DMS 273 treated with DMSO at 0.1 percent for 48 hours (cell line): ENCODE measurements at places on chromosomes 1 and 21.

GRCh38 chr21:45126204-45126626 is 51.8 kb downstream of the ADARB1 start:
- DNase-seq = peak; percentile 37

- DNase-seq = no peak
These were observed 5.5 kb downstream of the KLHL21 start for GRCh38 chr1:6596886-6597776.

DNA sequence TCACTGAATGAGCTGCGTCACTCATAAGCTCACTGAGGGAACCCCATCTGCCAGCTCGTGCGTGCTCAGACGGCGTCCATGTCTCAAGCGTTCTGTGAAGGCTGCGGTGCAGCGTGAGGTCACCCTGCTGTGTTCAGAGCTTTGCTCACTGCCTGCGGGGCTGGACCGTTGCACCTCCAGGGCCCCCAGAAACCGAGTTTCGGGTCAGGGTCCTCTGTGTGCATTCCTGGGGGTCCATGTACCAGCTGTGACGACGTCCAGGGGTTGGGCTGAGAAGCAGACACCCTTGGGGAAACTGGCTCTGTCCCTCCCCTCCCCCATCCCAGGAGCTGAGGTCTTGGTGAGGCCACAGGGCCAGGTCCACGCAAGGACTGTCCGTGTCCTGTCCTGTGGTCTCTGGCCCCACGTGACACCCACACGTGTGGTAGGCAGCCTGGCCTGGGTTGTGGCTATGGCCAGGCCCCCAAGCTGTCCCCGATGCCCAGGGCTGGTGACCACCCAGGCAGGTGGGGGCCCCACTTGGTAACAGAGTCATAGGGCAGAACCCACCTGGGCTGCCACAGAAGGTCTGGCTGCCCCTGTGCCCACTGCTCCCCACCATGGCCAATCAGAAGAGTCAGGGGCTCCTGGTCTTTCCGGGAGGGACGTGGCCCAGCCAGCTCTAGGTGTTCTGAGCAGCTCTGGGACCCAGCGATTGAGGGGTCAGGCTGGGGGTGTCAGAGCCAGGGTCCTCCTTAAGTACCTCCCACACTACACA is 24.4 kb downstream of the FTCD start:
- DNase-seq = no peak

- DNase-seq = no peak
These were observed 112.9 kb downstream of the FCRL5 start for GRCh38 chr1:157439302-157439954.

DNA sequence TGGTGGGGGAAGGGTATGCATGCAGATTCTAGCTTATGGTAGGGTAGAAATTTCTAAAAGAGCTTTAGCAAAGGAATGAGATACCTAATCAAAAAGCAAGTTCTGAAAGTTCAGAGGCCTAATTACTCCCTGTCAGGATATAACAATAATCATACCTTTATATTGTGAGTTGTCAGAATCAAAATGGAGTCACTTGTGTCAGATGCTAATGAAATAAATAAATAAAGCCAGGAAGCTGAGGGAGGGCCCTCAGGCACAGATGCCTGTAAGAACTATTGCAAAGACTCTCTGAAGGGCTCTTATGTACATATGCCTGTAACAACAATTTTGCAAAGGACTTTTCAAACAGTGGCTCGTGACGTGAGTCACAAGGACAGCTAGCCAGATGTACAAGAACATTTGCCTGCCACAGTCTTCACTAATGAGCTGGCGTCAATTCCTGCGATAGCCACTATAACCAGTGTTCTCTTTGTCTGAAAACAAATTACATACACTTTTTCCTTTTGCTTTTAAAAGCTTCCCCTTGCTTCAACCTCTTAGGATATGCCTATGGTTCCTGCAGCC is 27.4 kb upstream of the DNASE2B start:
- no peak for DNase-seq

DNA sequence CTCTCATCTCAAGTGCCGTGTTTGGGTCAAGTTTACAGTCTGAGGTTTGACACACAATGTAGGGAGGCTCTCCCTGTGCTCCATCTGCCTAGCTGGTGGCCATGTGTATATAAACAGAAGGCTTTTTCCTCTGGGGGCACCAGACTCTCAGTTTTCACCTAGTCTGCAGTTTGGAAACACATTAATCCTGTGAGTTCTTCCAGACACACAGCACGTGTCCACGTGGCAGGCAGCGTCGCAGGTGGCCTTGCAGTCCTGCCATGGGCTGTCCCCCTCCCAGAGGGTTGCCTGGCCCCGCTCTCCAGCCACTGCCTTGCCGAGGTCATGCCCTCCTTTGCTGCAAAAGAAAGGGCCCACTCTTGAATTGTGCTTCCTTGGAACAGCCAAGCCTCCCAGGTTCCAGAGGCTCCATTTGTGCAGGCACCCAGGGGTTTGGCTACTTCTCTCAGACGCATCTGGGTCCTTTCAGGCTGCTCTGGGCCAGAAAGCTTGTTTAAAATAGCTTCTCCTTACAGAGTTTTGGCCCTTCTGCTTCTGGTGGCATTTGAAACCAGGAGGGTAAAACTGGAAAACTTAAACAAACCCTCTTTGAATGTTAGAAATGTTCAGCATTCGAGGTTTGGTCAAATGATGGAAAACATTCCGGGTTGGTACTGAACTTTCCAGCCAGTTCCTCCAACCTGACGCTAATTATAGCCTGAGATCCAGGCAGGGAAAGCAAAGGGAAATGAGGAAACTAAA is 4.4 kb upstream of the RUNX1 start:
- DNase-seq = no peak

GRCh38 chr1:77768006-77768405 is 8.4 kb upstream of the USP33 start:
- DNase-seq = no peak

DNA sequence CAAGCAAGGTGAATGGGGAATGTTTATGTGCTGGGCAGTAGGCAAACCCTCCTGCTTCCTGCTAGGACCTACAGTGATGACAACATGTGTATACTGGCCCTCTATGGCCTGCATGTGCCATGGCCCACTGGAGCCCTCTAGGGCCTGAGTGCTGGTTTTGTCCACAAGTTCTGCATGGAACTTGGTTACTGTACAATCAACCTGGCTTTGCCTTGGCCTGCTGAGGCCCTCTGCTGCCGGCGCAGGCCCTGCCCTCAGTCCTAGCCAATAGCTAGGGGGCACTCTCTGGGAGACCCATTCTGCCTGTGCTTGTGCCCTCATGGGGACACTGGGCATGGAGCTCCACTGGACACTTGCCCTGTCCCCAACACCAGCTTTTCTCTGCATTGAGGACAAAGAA is 138.6 kb upstream of the NGF start:
- DNase-seq = no peak

GRCh38 chr1:30550365-30551220 is 172.8 kb downstream of the MATN1 start:
- DNase-seq = no peak

DNA sequence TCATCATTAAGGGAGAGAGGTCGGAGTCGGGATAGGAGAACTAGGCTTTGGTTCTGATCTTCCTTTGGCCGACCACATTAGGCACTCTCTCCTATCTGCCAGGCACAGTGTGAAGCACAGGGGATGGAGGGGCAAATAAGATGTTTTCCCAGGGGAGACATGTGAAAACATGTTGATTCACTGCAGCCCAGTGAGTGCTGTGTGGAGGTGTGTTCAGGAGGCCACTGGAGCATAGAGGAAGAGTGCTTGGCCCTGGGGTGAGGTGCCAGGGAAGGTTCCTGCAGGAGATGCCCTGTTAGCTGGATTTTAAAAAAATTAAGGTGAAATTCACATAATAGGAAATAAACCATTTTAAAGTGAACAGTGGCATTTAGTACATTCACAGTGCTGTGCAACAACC is 3.7 kb downstream of the VANGL2 start:
- DNase-seq = no peak

- DNase-seq = no peak
These were observed 406 bp downstream of the HTR1D start for GRCh38 chr1:23216771-23217420.

DNA sequence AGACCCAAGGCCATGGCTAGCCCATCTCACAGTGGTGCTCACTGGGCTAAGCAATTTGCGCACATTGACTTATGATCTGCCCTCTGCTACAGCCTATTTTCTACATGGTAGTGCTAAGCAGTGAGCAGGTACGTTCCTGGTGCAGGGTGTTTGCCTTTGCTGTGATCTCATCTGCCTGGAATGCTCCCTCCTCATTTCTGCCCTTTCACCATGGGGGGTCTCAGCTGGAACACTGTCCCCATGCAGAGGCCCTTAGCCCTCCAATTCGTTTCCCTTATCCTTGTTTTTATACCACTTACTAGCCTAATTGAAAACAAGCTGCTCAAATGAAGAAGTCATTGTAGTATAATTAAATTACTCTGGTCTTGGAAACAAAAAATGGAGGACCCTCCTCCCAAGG is 2.0 kb upstream of the B3GALT5 start:
- DNase-seq = no peak

DNA sequence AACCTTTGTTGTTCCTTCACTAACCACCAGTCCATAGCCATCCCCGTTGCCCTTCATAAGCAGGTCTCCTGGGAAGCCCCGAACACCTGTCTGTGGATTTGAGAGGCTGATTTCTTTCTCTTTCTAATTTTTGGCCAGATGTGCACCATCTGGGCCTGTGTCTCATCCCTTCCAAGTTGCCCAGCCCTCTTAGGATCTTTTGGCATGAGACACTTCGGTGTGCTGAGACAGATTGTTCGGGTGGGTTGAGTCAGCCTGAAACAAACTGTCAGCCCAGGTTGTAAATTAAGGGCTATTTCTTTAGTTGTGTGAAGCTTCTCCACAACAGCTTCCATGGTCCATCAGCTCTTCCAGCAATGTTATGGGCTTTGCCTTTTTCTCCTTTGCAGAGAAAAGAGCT is 1.4 kb upstream of the DNAJC11 start:
- peak; percentile 86 for DNase-seq

- DNase-seq = no peak
These were observed 22.3 kb downstream of the DHRS3 start for GRCh38 chr1:12595757-12596006.

DNA sequence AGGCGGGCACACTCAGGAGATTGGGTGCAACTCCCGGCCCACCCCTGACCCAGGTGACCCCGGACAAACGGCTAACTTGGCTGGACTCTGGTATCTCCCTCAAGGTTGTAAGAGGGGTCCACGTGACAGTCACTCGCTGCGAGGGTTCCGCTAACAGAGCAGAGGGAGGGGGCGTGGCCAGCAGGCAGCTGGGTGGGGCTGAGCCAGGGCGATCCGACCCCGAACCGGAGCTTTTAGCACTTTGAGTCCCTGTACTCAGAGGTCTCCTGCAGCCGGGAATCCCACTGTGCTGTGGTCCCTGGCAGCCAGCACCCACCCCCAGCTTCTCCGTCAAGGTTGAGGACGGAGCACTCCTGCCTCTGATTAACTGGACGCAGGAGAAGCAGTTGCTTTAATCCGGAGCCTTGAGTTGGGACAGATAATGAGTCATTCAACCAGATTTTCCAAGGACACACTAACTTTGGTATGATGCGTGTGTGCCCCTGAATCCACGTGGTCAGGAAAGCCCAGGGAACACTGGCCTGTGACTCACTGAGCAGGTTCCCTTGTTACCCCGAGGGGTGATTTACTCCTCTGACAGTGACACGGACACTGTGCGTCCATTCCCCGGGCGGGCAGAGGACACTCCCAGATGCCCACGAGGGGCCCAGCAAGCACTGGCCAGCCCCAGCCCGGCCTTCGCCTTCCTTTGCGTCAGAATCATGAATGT is 16.8 kb downstream of the TRPM2 start:
- DNase-seq = no peak

DNA sequence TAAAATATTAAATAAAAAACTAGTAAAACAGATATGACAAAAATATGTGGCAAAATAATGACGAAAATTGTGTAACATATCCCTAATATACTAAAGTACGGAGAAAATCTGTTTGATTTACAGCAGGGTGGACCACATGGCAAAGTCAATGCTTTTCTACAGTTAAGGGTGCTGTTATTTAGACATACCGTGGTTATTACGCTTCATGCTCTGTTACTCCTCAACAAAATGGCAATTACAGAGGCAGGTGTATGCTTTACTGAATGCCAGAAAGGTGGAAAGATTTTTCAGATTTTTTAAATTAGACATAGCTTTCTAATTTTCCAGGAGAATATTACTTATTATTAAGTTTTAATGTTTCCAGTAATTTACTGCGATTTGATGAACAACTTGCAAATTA is 343.9 kb upstream of the DPYD start:
- DNase-seq = no peak

DNA sequence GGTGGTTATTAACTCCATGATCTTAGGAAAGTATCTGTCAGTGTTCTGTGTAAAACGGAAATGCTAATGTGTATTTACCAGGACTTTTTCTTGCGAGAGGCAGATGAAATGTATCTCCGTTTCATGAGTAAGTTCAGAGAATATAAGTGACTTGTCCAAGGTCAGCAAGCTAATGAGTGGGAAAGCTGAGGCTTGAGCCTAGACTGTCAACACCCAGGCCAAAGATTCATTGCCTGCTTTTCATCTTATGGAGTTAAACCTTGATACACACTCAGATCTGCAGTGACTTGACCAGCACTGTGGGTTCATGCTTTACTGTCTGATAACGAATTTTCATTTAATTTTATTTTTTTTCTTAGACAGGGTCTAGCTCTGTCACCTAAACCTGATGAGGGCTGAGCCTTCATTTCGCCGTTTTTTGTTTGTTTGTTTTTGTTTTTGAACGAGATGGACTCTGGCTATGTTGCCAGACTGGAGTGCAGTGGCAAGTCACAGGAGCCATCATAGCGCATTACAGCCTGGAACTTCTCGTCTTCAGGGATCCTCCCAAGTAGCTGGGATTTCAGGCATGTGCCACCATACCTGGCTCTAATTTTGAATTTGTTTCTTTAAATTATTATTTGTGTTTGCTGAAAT is 918 bp upstream of the JTB start:
- no peak for DNase-seq

DNA sequence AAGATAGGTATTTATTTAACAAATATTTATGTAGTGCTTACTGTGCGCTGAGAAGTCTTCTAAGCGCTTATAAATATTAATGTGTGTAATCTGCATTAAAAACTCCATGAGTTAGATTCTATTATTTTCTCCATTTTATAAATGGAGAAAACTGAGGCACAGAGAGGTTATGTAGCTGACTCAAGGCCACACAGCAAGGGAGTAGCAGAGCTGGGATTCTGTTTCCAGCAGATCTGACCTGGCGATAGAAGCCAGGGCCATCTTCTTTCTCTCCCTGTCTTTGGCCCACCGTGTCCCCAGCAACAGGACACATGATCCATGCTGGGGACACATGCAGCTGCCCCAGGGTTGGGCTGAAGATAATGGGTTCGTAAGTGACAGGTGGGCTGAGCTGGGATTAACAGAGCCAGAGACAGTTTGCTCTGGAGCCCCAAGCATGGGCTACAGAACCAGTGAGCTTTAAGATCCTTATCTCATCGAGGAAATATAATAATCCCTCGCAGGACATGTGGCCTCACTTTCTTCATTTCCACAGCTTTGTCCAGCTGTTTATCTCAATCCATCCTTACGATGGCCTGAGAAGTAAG is 30.3 kb downstream of the IGSF21 start:
- no peak for DNase-seq

GRCh38 chr1:223691121-223691520 is 21.2 kb upstream of the CAPN2 start:
- DNase-seq = no peak

DNA sequence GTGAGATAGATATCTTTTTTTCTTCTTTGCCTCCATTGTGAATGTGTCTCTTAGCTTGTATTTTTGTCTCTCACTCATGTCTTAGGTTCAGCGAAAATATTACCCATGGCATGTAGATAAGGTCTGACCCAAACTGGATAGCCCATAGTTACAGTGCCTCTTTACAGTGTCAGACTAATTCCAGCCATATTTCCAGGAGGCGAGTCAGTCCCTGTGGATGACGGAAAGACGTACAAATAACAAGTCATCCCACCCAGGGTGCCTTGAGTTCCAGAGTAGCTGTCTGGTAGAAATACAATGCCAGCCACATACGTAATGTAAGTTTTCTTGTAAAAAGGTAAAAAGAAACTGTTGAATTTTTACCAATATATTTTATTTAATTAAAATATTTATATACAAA is 157.3 kb downstream of the ZNF281 start:
- DNase-seq = no peak
